Stimulated activated CD8-positive, alpha-beta memory T cell treated with anti-CD3 and anti-CD28 coated beads, Interleukin-7, amount 100 ng/mL, for 24 hours (primary cell): ENCODE measurements at places on chromosomes 7 and 10.

DNA sequence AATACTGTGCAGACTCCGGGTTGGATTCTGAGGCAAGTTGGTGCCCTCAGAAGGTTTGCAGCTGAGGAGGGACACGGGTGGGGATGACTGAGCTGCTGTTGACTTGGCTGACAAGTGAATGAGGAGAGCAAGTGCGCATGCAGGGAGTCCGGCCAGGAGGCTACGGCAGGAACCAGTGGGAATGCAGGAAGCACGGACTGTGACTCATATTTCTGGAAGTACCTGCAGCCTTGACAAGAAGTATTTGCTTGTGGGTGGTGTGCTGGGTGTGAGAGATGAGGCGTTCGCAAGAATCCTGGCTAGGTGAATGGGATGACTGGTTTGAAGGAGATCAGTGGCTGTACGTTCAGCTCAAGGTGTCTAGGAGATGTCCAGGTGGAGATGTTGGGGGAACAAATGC lies 30.8 kb upstream of the FXYD4 start:
- no peak for DNase-seq

DNA sequence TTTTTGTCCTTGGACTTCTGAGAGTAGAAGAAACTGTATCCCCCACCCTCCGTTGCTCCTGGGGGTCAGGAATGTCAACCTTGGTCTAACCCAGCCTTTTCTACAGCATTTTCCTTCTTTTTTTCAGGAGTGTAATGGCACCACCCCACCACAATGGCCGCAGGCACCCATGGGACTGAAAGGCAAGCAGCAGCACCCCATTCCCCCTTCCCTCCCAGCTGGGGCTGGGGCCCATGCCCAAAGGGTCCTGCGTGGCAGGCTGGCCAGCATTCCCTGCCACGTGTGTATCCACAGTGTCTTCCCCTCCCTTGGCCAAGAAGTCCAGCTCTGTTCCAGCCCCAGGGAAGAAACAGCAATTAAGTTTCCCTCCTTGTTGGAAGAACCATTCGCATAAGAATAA lies 106.9 kb downstream of the ZPBP start:
- no peak for DNase-seq

- no peak for DNase-seq
These were observed 203.1 kb upstream of the PTN start for GRCh38 chr7:137546671-137547070.

DNA sequence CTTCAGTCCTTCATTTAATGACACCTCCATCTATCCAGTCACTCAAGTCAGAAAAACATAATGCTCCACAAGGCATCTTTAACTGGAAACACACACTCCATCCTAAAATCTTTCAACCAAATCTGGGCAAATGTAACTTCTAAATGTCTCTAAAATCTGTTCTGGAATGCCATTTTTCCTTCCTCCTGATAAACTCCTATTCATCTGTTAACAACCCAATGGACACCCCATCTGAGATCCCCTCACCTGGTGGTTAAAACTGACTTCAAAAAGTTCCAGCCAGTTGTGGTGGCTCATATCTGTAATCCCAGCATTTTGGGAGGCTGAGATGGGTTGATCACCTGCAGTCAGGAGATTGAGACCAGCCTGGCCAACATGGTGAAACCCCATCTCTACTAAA lies 78.7 kb downstream of the ARHGAP21 start:
- DNase-seq: no peak

DNA sequence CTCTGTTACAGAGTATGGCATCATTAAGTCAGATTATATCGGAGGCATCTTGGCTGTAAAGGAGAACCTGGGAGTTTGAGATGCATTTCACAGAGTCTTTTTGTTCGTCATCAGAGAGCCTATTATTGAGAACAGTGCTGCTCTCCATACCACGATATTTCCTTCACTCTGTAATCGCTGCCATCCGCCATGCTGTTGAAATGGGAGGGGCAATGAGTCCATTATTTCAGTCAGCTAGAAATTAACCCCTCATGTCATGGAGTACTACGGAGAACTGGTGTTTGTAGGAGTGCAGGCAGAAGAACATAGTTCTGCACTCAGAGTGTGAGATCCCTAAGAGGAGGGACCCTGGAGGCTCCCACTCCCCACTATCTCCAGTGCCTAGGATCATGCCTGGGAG lies 59.2 kb downstream of the SLC16A12 start:
- no peak for DNase-seq

DNA sequence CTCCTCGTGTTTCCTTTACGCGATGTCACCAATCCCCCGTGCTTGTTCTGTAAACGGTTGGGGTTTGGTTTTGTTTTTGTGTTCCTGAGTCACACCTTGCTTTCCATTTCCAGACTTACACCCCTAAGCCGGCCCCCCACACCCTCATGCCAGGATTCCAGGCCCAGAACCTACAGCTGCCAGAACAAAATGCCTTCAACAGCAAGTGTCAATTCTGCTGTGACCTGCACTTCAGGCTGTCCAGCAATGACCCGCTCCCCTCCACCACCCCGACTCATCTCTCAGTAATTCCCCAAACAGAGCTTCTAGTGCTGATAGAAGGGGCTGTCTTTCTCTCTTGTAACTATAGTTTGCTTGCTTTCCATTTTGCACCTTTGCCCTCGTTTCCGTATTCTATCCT lies 722.1 kb upstream of the CELF2 start:
- no peak for DNase-seq

DNA sequence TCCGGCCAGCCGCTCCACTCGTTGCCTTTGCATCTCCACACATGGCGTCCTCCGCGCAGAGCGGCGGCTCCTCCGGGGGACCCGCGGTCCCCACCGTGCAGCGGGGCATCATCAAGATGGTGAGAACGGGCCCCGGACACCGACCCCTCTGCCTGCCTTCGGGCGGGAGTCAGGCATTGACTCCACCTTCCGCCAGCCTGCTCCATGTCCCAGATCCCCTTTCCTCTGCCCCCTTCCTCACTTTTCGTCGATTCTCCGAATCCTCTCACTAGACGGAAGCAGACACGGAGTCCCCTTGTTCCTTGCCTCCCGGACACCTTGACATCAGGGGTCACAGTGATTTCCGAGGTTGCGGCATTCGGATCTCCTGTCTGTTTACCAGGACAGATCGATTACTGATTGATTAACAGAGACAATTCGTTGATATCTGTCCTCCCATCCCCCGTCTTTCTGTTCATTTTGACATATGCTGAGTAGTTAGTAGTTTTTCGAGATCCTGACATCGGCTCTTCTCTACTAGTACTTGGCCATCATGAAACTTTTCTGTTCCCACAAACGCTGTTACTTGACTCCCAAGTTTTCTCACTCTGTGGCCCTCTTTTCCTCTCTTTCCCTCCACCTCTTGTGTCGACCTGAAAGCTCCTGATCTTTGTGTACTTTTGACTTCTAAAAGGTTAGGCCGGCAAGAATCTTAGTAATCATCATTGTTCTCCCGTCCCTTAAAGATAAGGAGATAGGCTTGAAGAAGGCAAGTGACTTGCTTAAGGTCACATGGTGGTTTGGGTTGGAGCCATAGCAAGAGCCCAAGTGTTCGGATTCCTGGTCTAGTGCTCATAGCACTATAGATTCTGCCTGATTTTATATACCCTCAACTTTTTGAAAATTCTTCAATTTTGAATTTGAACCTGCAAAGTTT lies 597 bp downstream of the SND1 start:
- no peak for DNase-seq

DNA sequence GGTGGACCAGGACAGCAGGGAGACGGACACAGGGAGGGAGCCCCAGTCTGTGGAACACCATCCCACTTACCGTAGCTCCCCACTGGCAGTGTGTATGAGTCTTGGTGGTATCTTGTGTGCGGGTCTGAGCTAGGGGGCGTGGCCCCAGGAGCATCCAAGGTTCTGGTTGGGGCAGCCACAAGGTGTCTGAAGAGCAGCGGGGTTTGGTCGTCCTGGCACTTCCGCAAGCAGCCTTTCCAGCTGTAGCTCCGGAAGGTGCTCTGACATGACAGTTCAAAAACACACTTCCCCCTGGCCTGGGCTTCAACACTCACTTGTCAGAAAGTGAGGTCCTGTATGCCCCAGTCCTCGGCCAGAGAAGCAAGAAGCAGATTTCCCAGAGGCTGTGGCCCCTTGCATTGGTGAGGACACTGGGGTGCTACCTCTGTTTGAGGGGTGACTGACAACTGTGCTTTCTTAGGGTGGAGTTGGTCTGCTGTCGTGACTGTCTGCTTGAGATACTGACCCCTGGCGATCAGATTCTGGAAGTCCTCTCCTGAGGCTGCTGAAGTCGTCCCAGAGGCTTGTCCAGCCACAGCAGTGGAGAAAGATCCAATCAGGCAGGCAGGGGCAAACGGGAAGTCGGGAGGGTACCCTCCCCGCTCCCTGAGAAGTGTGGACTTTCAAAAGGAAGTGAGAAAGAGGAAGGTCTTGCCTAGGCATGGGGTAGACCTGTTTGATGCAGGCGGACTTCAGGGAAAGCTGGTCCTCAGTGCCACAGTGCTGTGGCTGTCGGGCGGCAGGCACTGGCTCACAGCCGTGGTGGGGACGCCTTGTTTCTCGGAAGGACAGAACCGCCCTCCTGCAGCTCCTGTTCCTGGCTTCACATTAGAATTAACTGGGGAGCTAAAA lies 51.4 kb upstream of the PFKFB3 start:
- DNase-seq: no peak

- DNase-seq: no peak
These were observed 227.0 kb downstream of the INHBA start for GRCh38 chr7:41475801-41476459.

DNA sequence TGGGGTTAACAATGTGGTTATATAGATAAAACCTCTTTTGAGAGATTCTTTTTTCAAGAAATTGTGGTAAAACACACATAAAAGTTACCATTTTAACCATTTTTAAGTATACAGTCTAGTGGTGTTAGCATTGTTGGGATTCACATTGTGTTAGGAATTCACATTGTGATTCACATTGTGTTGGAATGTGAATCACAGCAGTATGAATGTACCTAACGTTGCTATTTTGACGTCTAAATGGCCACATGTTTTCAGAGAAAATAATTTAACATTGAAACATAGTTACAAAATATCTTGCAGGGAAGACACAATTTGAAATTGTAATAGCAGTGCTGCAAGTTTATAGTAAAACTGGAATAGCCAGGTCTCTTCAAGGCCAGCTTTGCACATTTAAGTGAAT lies 129.0 kb downstream of the BICC1 start:
- no peak for DNase-seq

DNA sequence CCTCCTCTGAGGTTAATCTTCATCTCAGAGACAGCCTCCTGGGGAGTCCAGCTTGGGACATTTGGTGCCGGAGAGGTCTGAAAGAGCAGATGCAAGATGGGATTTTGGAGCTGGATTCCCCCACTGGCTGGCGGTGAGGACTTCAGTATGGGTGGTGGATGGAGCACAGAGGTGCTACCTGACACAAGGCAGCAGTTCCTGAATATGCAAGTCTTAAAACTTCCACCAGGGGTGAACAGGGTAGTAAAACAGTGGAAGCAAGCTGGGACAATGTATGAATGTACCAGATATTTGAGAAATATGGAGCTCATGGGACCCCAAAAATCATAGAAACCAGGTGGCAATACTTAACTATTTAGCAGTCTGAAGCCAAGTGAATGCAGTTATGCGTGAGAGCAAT lies 4.8 kb upstream of the TAF3 start:
- DNase-seq: no peak

DNA sequence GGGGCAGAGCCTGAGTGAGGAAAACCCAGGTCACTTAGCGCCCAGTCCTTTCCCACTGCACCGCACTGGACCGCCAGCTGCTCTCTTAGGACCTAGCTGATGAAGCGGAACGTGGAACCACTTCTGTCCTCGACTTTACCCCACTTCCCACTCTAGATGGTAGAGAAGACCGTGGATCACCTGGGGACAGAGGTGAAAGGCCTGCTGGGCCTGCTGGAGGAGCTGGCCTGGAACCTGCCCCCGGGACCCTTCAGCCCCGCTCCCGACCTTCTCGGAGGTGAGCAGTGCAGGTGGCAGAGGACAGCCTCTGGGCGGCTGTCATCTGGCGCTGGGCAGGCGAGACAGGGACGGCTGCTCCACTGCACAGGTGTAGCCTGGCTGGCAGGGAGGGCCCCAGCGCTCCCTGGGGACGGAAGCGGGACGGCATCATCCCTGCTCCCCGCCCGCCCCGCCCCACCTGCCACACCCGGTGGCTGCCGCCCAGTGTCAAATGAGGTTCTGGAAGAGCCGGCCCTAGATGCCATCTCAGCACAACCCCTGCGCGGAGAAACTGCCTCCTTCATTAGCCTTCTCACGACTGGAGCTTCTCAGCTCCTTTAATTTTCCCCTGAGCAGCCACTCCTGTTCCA lies 11.7 kb downstream of the PLAC9 start:
- no peak for DNase-seq

DNA sequence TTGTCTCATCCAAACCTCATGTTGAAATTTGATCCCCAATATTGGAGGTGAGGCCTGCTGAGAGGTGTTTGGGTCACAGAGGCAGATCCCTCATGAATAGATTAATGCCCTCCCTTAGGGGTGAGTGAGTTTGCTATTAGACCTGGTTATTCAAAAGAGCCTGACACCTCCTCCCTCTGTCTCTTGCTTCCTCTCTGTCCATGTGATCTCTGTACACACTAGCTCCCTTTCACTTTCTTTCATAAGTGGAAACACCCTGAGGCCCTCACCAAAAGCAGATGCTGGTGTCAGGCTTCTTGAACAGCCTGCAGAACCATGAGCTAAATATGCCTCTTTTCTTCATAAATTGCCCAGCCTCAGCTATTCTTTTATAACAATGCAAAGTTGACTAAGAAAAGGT lies 447.1 kb downstream of the MDFIC start:
- no peak for DNase-seq

GRCh38 chr7:25753837-25754236 lies 398.2 kb upstream of the NFE2L3 start:
- no peak for DNase-seq

- no peak for DNase-seq
These were observed 495 bp downstream of the SFR1 start for GRCh38 chr10:104122225-104123107.

DNA sequence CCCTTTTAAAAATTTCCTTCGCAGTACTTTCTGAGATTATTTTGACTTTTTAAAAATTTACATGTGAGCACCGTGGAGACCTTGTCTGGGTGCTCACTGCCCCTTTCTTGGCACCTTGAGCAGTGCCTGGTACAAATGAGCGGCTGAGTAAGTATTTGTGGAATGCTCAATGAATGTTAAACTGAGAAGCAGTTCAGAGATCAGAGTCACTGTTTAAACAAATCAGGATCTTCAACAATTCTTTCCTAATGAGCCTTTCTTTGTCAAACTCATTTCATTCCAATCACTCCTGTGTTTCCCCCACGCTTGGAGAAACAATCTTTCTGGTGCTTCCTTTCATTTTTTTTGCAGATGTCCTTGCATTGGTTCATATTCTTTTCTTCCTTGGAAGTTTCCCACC lies 611.3 kb upstream of the GALNT17 start:
- no peak for DNase-seq

GRCh38 chr10:72946963-72947362 lies 7.6 kb downstream of the PLA2G12B start:
- DNase-seq: no peak

GRCh38 chr7:96059075-96059474 lies 262.8 kb downstream of the SLC25A13 start:
- no peak for DNase-seq

- no peak for DNase-seq
These were observed 46.3 kb downstream of the CUL2 start for GRCh38 chr10:35043796-35044344.

- DNase-seq: no peak
These were observed 119.4 kb downstream of the PRPF18 start for GRCh38 chr10:13706175-13706574.
